ENCODE measurements at places on chromosomes 7 and 10. TPM values are rescaled to one million over a fixed set of nuclear protein-coding genes. Genes with fewer than 3 reads are reported as not detected.
A peak's percentile ranks its signal among the peaks of the same experiment; 100 is the strongest.

DNA sequence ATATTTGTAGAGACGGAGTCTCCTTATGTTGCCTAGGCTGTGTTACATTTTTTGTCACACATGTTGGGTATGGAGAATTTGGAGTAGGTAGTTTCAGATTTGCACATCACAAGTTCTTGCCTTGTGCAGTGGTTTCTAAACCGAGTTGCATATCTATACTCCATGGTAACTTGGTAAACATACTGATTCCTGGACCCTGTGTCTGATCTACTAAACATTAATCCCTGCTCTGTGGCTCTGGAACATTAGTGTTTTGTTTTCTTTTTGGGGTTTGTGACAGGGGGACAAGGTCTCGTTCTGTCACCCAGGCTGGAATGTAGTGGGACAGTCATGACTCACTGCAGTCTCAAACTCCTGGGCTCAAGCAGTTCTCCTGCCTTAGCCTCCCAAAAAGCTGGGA lies 24.7 kb downstream of the AUTS2 start:
- H3K36me3 ChIP-seq, result no peaks in the 10 kb centered on the region
- H3K27ac ChIP-seq, result no peak overlapping the region
- no peaks in the 10 kb centered on the region for H3K27me3 ChIP-seq
- no peaks in the 10 kb centered on the region for H3K4me1 ChIP-seq
- no peak for DNase-seq

GRCh38 chr7:41711283-41712064 lies 8.6 kb upstream of the INHBA start:
- H3K4me3 ChIP-seq, result no peak overlapping the region
- no peaks in the 10 kb centered on the region for H3K36me3 ChIP-seq
- H3K27ac ChIP-seq, result no peak overlapping the region
- no peak for DNase-seq
- no peaks in the 10 kb centered on the region for H3K27me3 ChIP-seq

GRCh38 chr10:51642581-51642980 lies 56.8 kb downstream of the CSTF2T start:
- H3K36me3 ChIP-seq, result no peaks in the 10 kb centered on the region
- no peak overlapping the region for H3K4me3 ChIP-seq
- no peak for DNase-seq
- no peaks in the 10 kb centered on the region for H3K4me1 ChIP-seq
- H3K27ac ChIP-seq, result no peak overlapping the region

GRCh38 chr7:155416646-155417380 lies 41.1 kb upstream of the EN2 start:
- H3K27ac ChIP-seq, result no peak overlapping the region
- no peak for DNase-seq
- no peak overlapping the region for H3K4me3 ChIP-seq
- no peaks in the 10 kb centered on the region for H3K36me3 ChIP-seq

DNA sequence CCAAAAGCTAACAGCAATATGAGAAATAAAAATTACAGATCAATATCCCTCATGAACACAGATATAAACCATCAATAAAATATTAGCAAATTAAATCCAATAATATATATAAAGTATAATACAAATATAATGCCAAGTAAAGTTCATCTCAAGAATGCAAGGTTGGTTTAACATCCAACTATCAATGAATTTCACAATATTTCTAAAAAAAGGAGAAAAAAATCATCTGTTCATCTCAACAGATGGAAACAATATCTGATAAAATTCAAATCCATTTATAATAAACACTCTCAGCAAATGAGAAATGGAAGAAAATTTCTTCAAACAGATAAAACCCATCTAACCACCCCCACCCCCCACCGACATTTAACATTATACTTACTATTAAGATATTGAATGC lies 86.9 kb downstream of the SIRT1 start:
- peaks cover 19% of the 10 kb centered on the region for H3K36me3 ChIP-seq
- no peak for DNase-seq
- no peaks in the 10 kb centered on the region for H3K27me3 ChIP-seq
- no peak overlapping the region for H3K27ac ChIP-seq
- H3K4me3 ChIP-seq, result no peak overlapping the region

- H3K4me3 ChIP-seq, result no peak overlapping the region
- peaks cover 19% of the 10 kb centered on the region for H3K36me3 ChIP-seq
- peaks cover 17% of the 10 kb centered on the region for H3K4me1 ChIP-seq
Observed at GRCh38 chr10:113856563-113856962, 2.1 kb downstream of the NHLRC2 start.

- peaks cover 4% of the 10 kb centered on the region for H3K27me3 ChIP-seq
- no peaks in the 10 kb centered on the region for H3K36me3 ChIP-seq
- no peak overlapping the region for H3K27ac ChIP-seq
- DNase-seq, result no peak
- H3K4me1 ChIP-seq, result peaks cover 16% of the 10 kb centered on the region
Observed at GRCh38 chr7:132410385-132410784, 165.9 kb downstream of the PLXNA4 start.

DNA sequence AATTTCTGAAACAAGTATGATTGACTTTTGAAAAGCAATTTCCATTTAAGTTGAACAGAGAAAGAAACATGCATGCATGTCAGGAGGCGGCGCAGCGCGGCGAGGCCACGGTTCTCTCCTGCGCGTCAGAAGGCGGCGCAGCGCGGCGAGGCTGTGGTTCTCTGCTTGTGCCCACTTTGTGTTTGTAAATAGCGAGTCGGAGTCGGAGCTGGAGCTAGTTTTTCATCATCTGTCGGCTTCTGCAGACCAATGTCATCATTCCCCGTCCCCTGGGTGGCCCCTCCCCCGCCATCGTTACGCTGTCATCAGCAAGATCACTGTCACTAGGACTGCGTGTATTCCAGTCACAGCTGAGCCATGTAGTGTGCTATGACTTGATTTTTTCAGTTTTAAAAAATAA lies 49.2 kb downstream of the INPP5A start:
- no peaks in the 10 kb centered on the region for H3K36me3 ChIP-seq
- no peaks in the 10 kb centered on the region for H3K27me3 ChIP-seq
- DNase-seq, result no peak
- H3K4me3 ChIP-seq, result no peak overlapping the region

- no peak for DNase-seq
- no peaks in the 10 kb centered on the region for H3K27me3 ChIP-seq
- H3K27ac ChIP-seq, result no peak overlapping the region
- no peak overlapping the region for H3K4me3 ChIP-seq
- H3K36me3 ChIP-seq, result peaks cover 5% of the 10 kb centered on the region
Observed at GRCh38 chr7:44455155-44455554, 35.3 kb downstream of the NUDCD3 start.

DNA sequence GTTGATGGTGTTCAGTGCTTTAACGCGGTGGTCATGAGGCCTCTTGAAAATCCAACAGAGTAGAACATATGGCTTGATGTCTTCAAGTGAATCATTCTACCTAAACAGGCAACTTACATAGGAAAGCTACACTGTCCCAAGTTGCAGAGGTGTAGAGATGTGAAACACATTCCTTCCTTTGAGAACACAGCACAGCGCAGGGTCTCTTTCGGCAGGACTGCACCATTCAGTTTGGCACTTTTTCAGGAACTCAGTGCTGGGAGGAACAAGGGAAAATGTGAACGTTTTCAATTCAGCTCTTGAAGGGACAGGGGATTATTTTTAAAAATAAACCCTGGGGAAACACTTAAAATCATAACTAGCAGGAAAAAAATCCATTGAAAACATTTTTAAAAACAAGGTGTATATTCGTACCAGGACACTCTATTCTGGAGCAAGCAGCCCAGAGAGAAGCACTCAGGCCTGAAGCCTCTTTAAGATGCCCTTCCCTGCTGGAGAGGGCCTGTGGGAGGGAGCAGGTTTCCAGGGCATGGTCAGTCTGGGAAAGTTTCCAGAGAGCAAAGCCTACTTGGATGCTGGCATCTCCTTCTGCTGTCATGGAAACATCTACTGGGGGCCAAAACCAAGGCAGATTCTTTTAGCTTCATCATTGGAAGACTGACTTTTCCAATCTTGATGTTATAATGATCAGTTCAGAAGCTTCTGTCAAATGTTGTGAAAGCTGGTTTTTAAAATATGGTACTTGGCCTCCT lies 60.4 kb upstream of the NPVF start:
- DNase-seq, result no peak
- no peaks in the 10 kb centered on the region for H3K36me3 ChIP-seq
- H3K27ac ChIP-seq, result no peak overlapping the region

- H3K27ac ChIP-seq, result no peak overlapping the region
- H3K4me1 ChIP-seq, result no peaks in the 10 kb centered on the region
- H3K4me3 ChIP-seq, result no peak overlapping the region
- DNase-seq, result no peak
- no peaks in the 10 kb centered on the region for H3K27me3 ChIP-seq
Observed at GRCh38 chr7:38424750-38425463, 151.5 kb upstream of the TARP start.

- no peak overlapping the region for H3K4me3 ChIP-seq
- no peaks in the 10 kb centered on the region for H3K4me1 ChIP-seq
- no peak for DNase-seq
- no peak overlapping the region for H3K27ac ChIP-seq
- H3K36me3 ChIP-seq, result no peaks in the 10 kb centered on the region
Observed at GRCh38 chr10:110840225-110840922, 31.4 kb upstream of the PDCD4 start.

DNA sequence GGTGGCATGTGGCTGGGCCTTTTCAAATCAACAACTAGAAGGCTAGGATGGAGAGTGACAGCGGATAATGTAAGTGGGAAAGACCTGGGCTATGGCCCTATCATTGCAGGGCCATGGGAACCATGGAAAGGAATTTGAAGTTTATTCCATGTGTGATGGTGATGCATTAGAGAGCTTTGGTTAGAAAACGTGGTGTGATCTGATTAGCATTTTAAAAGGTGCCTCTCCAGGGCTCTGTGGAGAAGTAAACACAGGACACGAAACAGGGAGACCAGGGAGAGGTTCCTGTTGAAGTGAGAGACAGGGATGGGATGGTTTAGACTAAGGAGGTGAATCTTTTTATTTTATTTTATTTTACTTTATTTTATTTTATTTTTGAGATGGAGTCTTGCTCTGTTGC lies 749.5 kb downstream of the GATA3 start:
- H3K4me1 ChIP-seq, result no peaks in the 10 kb centered on the region
- no peaks in the 10 kb centered on the region for H3K27me3 ChIP-seq
- H3K27ac ChIP-seq, result no peak overlapping the region
- H3K36me3 ChIP-seq, result no peaks in the 10 kb centered on the region

GRCh38 chr7:14839307-14839706 lies 63.2 kb downstream of the DGKB start:
- DNase-seq, result no peak
- peaks cover 32% of the 10 kb centered on the region for H3K4me1 ChIP-seq
- no peaks in the 10 kb centered on the region for H3K36me3 ChIP-seq
- no peaks in the 10 kb centered on the region for H3K27me3 ChIP-seq
- H3K27ac ChIP-seq, result no peak overlapping the region

DNA sequence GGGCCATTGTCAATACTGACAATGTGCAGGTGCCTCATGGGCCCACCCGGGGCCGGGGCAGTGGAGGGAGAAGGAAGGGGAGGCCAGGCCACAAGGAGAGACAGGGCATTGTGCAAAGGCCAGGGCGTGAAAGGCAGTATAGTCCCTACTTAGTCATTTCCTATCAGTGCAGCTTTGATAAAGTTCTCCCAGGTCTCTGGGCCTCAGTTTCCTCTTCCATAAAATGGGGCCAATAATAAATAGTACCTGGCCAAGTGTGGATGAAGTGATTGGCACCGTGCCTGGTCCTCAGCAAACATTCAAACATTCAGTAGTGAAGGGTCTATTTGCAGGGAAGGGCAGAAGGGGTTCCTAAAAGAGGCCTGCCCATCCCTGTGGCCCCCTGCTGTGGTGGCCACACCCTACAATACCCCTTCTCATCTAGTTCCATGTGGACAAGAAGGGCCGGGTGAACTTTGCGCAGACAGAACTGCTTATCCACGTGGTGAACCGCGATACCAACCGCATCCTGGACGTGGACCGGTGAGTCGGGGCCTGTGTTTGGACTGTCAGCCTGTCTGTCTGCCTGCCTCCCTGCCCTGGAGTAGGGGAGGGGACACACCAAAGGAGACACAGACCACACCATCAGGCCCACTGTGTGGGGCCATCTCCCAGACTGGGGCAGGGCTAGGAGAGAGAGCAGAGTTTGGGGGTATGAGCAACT lies 36.9 kb upstream of the VSIR start:
- H3K27me3 ChIP-seq, result peaks cover 4% of the 10 kb centered on the region
- no peaks in the 10 kb centered on the region for H3K36me3 ChIP-seq
- no peak for DNase-seq
- H3K27ac ChIP-seq, result no peak overlapping the region
- H3K4me1 ChIP-seq, result no peaks in the 10 kb centered on the region
- no peak overlapping the region for H3K4me3 ChIP-seq

- no peaks in the 10 kb centered on the region for H3K36me3 ChIP-seq
- DNase-seq, result no peak
- H3K4me3 ChIP-seq, result no peak overlapping the region
- no peaks in the 10 kb centered on the region for H3K27me3 ChIP-seq
Observed at GRCh38 chr10:82922046-82922445, 1047.1 kb downstream of the NRG3 start.

DNA sequence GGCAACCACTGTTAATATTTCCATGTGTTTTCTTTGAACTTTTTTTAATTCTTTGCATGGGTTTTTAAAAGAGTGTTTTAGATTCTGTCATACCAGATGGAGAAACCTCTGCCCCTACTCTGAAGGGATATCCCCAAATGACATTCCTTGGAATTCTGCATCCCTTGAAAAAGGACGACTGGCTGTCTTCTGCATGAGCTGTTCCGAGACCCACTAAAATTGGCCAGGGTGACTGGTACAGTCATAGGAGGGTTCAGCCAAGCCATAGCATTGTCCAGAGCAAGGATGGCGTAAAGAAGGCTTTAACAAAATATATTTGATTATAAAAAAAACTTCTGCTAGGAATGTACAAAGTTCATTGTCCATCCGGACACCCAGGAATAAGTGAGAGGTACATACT lies 952.9 kb downstream of the NRG3 start:
- no peak for DNase-seq
- H3K4me1 ChIP-seq, result no peaks in the 10 kb centered on the region

GRCh38 chr7:23012908-23013714 lies 819 bp downstream of the HYCC1 start:
- DNase-seq, result no peak
- no peaks in the 10 kb centered on the region for H3K36me3 ChIP-seq
- peak overlapping the region; percentile 83 for H3K4me3 ChIP-seq
- peak overlapping the region; percentile 79 for H3K27ac ChIP-seq

DNA sequence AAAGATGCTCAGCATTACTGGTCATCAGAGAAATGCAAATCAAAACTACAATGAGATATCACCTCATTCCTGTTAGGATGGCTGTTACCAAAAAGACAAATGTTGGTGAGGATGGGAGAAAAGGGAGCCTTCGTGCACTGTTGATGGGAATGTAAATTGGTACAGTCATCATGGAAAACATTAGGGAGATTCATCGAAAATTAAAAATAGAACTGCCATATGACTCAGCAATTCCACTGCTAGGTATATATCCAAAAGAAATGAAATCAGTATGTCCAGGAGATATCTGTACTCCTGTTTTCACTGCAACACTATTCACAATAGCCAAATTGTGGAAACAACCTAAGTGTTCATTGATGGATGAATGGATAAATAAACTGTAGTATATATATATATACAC lies 228.1 kb downstream of the ACTR3B start:
- DNase-seq, result no peak
- H3K27me3 ChIP-seq, result no peaks in the 10 kb centered on the region
- peaks cover 2% of the 10 kb centered on the region for H3K4me1 ChIP-seq
- no peak overlapping the region for H3K27ac ChIP-seq

GRCh38 chr7:137867289-137867688 lies 20.5 kb upstream of the DGKI start:
- no peaks in the 10 kb centered on the region for H3K27me3 ChIP-seq
- no peak overlapping the region for H3K27ac ChIP-seq
- no peak overlapping the region for H3K4me3 ChIP-seq

Gene ABLIM1
- total RNA-seq, result 70.0 TPM

Gene ADAP1
- 4.8 TPM for total RNA-seq

Gene HILPDA
- total RNA-seq, result 12.4 TPM

Gene GIMAP8
- not detected for total RNA-seq

Gene ANKRD30A
- not detected for total RNA-seq

Gene PIK3AP1
- 9.3 TPM for total RNA-seq

Gene JAKMIP3
- 0.54 TPM for total RNA-seq

Gene CREB3L2
- total RNA-seq, result 128 TPM

Data from astrocyte (in vitro differentiated cells and primary cell).